AG04450 (cell line): ENCODE measurements at places on chromosomes 13 and 19.

- DNase-seq, result no peak
Observed at GRCh38 chr19:48329167-48329891, 4.0 kb downstream of the EMP3 start.

GRCh38 chr19:33418461-33418860 is 45.0 kb downstream of the CEBPG start:
- DNase-seq, result no peak

DNA sequence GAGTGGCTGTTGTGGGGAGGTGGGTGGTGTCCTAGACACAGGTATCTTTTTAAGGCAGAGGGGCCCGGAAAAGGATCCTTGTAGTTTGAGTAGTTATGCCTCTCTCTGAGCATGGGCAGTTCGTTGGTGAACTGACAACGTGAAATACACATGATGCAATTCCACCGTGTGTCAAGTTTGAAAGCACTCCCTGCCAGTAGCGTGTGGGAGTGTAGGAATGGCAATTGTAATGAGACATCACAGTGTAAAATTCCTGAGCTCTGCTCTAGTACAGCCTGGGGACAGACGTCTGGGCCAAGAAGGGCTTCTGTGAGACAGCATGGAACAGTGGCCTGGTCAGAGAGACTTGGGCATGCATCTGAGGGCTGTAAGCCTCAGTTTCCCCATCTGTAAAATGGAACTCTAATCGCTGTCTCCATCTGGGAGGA is 10.4 kb upstream of the ASF1B start:
- DNase-seq, result peak; percentile 34

- DNase-seq, result no peak
Observed at GRCh38 chr19:14366529-14366928, 14.7 kb upstream of the ADGRE5 start.

GRCh38 chr13:101190337-101190736 is 226.0 kb downstream of the NALCN start:
- no peak for DNase-seq

DNA sequence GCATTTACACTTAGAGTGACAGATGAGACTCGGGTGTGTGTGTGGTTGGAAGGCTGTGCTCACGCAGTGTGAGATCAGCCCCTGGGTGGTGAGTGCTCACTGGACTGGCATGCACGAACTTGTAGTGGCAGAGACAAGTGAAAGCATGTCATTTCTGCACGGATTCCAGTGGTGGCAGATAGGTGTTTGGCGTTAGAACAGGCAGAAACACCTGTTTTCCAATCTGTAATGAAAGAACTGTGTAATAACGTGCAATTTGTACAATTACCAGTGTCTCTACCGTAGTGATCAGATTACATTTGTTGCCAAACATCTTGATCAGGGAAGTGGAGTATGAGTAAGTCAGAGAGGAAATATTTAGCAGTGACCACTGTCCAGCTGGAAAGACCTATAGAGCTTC is 8.2 kb downstream of the LAMP1 start:
- no peak for DNase-seq
